G401 (cell line): ENCODE measurements at places on chromosomes 4 and X. TPM values are rescaled to one million over a fixed set of nuclear protein-coding genes. Genes with fewer than 3 reads are reported as not detected.

The MAGEA9B gene
- total RNA-seq: not detected in 2 replicates

The DACH2 gene
- not detected in 2 replicates for total RNA-seq

The IL15 gene
- not detected in 2 replicates for total RNA-seq

The BRS3 gene
- not detected in 2 replicates for total RNA-seq

The CFP gene
- 0.27 TPM in 1 of 2 replicates, not detected in the other for total RNA-seq

The TRPC5OS gene
- not detected in 2 replicates for total RNA-seq

The MND1 gene
- 16.2 and 18.6 TPM in 2 replicates for total RNA-seq

The SORBS2 gene
- 16.3 and 39.7 TPM in 2 replicates for total RNA-seq

The RAB39B gene
- total RNA-seq: 0.68 and 1.6 TPM in 2 replicates

The PSAPL1 gene
- total RNA-seq: not detected in 2 replicates

The PGRMC2 gene
- 45.0 and 58.6 TPM in 2 replicates for total RNA-seq

The AKAP14 gene
- not detected in 2 replicates for total RNA-seq

The SYN1 gene
- 0.61 TPM in 1 of 2 replicates, not detected in the other for total RNA-seq

The CLIC2 gene
- total RNA-seq: 1.4 TPM in 1 of 2 replicates, not detected in the other

The NSUN7 gene
- total RNA-seq: not detected in 2 replicates

The RPA4 gene
- not detected in 2 replicates for total RNA-seq

The AFM gene
- total RNA-seq: not detected in 2 replicates

The GATA1 gene
- total RNA-seq: not detected in 2 replicates
